Activated effector memory CD4-positive, alpha-beta T cell treated with Interleukin-2 at 50 U/mL for 16 hours (primary cell): ENCODE measurements at places on chromosomes 1 and 21.

- no peak for DNase-seq
These were observed 44.7 kb downstream of the PTGFRN start for GRCh38 chr1:116954440-116954839.

GRCh38 chr1:171716616-171717015 is 25.2 kb downstream of the VAMP4 start:
- no peak for DNase-seq

DNA sequence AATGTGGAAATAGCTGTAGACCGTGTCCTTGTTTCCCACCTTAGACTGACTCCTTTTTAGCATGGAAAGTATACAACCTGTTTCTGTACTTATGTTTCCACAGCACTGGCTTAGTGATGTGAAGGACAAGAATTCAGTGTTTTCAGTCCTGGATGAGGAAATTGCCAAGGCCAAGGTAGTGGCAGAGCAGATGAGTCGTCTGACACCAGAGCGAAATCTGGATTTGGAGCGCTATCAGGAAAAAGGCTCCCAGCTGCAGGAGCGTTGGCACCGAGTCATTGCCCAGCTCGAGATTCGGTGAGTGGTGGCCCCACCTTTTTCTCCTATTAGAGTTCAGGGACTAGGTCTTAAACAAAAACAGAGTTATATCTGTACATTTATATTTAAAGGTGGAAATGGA is 112.6 kb downstream of the MACF1 start:
- no peak for DNase-seq

DNA sequence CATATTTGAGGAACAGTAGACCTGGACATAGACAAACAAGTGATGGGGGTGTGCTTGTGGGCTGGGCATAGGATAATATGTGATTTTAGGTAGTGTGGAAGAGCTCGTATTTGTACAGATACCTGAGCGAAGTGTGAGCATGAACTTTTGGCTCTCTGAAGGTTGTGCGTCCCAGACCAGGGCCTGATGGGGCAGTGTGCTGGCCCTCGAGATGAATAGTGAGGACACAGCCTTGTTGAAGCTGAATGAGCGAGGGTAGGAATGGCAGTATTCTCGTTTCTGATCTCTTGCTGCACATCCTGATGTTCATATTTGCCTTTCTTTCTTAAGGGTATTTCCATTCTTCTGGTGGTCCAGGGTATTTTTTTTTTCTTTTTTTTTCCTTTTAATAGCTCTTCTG is 41.5 kb downstream of the USP25 start:
- DNase-seq: no peak

DNA sequence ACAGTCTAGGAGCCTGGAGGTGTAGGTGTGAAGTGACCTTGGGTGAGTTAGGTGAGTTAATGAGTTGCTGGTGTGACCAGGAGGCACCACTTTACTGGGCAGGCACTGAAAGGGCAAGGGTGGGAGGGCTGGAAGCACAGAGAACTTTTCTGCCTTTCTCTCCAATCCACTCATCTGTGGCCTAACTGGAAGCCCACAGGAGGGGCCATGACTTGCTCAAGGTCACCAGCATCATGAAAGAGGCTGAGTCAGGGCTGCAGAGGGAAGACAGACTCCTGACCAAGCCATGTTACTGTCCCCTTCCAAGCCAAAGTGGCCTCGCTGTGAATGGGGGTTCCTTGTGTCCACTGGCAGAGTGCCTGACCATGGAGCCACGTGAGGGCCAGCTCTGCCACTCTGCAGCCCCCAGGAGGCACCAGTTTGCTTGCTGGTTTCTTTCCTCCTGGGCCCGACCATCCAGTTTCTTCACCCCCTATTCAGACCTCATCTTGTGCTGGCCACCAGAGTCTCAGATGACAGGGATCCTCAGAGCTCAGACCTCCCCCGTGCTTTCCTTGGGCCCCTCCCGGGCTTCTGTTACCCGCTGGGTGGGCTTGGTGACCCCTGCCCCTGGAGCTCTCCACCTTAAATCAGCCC is 4.3 kb upstream of the BSND start:
- no peak for DNase-seq

DNA sequence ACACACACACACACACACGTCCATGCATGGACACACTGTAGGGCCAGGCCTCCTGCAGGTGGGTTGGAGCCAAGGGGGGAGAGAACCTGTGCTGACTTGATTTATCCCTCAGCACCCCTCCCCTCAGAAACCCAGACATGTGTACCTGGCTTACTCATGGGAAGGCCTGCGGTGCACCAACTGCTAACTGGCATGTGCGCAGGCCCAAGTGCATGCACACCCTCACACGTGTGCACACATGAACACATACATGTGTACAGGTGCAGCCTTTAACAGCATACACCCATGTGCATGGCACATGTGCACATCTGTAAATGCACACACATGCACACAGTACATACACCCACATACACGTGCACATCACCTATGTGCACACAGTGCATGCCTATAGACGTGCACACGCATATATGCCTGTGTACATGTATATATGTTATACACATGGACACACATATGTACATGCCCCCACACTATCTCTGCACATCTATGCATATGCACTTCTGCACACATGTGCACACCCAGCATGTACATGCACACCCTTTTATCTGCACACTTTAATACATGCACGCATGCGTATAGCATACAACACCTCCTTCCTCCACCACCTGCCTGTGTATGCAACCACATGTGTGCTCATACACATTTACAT is 67.5 kb downstream of the TRIM11 start:
- DNase-seq: no peak

DNA sequence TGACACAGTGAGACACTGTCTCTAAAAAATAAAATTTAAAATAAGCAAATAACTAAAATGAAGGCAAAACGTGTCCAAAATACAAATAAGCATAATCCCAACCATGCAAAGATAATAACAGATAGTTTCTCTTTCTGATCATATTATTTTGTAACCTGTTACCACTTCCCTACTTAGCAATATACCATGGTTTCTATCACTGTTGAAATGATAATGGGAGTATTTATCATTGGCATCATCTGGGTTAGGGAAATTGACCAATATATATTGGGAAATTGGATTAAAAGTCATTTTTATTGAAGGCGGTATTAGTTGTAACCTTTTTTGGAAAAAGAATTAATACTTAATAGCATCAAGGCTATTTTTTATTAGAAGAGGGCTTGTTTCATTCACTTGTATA is 47.0 kb downstream of the USP25 start:
- DNase-seq: no peak

DNA sequence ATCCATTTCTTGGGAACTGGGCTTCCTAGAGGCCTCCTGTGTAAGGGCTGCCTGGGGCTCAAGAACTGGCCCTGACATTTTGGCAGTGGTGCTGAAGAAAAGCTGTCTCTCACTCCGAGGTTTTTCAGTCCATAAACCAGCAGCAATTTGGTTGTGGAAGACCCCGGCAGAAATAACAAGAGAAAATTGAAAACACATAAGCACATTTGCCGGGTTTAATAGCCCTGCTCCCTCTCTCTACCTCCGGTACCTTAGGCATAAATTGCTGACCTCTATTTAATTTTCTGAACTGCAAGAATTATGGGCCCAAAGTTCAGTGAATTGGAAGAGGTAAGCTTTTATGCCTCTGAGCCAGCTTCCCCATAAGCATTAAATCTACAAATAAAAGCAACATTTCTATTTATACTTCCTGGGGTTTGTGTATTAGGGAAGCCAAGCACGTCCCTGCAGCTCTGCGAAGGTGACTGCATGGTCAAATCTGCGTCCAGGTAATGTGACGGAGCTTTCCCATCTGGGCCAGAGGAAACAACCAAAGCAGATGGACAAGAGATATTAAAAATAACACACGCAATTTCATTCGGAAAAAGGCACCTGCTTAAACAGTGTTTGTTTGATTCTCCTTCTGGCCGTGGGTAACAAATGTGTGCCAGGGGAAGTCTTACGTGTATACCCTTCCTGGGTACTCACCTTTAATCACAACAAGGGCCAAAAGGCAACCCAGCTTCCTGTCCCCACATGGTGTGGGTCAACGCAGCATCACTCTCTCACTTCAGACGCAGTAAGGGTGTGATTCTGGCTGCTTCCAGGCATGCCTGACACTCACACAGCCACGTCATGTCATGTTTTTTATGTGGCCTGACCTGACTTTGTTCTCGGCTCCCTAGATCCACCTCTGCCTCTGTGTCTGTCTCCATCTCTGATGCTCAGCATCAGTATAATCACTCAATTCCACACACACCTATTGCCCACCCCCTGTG is 69.2 kb downstream of the PAPPA2 start:
- DNase-seq: no peak

DNA sequence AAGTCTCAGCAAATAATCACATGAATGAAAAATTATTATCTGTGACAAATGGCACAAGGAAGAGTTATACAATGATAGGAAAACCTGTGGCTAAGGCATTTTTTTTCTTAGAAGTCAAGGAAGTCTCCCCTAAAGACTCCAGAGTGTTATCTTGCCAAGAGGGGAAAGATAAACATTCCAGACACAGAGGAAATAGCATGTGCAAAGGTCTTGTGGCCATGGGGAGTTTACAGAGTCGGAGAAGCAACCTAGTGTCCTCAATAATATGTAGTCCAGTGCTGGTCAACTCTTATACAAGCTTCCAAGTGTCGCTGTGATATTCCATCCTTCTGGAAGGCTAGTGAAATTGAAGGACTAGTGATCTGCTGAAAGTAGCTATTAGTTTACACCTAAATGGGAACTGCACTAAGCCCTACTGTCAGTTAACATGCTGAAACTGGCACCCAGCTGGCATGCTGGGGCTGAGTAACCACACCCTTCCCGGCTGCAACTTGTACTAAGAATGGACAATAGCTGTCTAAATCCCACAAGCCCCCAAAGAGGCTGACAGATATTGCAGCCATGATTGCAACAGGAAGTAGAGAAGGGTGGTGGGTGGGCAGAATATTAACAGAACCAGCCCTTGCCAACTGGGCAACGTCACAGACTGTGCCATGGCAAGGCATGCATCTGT is 11.5 kb upstream of the ATP1B1 start:
- no peak for DNase-seq

GRCh38 chr1:93779540-93780165 is 98.0 kb upstream of the BCAR3 start:
- DNase-seq: no peak

DNA sequence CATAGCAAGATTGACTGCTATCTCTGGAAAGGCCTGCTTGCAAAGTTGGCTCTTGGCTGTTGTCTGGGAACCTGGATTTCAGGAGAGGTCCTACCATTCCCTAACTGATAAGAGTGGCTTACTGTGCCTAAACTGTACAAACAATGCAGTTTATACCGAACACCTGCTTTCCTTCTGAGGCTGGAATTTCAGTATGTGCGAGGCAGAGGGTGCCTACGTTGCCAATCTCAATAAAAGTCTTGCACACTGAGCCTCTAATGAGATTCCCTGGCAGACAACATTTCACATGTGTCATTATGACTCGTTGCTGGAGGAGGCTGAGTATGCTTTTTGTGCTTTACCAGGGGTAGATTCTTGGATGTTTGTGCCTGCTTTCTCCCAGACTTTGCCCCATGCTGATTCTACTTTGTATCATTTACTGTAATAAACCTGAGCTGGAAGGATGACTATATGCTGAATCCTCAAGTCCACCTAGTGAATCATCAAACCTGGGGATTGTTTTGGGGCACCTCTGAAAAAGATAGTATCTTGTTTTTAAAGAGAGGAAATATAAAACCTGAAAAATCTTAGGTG is 58.9 kb upstream of the GNG4 start:
- DNase-seq: no peak

DNA sequence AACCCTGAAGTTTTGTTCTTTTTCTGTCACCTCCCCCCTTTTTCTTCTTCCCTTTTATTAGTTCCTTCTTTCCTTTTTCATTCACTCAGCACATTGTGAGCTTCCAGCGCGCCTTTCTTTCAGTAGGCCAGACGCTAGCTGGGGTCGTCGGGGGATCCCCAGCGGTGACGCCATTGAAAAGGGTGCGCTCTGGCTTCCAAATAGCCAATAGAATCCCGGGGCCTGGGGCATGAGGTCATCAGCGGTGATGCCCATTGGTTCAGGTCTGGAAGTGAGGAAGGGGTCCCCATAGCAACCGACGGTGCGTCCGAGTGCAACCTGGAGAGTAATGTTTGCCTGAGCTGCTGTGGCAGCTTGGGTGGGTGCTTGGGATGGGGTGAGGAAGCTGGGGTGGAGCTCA is 6.9 kb upstream of the EFNA3 start:
- DNase-seq: no peak

DNA sequence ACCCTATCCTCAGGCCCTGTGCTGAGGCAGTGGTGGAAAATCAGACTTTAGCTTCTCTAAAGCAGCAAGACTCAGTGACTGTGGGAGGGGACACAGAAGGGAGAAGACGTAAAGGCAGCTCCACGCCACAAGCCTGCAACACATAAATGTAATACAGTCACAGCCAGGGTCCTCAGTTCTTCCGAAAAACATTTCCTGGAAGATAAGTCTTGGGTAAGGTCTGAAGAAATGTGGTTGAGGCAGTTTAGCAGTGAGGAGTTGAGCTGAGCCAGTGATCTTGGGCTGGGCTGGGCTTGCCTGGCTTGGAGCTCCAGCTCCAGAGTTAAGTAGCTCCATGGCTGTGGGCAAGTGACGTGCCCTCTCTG is 127.8 kb upstream of the ADAR start:
- DNase-seq: no peak

DNA sequence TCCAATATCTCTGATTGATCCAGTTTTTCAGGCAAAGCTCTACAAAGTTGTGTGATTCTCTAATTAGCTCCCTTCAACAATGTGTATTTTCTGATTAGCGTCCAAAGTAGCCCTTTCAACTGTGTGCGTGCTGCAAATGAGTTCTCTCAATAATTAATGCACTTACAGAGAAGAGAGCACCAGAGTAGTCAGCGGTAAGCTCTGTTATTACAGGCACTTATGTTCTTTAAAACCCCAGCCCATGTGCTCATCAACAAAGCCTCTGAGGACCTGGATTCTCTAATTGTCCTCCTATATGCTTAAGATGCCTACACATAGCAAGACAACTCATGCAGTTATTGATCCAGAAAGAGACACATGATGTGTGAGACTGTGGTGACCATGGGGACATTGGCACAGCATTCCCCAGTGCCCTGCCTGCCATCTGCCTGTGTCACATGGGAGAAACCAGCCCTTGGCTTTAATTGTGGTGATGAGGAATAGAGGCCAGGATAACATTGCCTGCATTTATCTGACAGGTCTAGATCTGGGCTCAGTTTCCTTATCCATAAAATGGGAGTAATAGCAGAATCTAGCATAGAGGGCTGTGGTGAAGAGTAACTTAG is 151.7 kb downstream of the PCP4 start:
- DNase-seq: no peak

GRCh38 chr1:31657972-31658510 is 13.4 kb upstream of the PEF1 start:
- DNase-seq: no peak

DNA sequence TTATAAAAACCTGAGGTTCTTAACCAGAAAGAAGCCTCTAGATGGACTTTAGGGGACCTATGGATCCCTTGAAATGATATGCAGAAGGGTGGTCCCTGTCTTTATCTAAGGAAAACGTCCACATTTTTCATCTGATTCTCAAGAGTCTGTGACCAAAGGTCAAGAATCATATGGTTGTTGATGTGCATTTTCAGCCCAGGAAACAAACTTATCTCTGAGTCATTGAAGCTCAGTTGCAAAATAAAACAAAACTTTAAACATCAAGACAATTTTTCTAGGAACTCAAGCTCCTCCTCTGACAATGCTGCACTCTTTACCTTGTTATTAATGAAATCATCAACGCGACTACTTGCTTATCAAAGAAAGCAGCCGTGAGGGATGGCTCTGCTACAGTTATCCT is 83.3 kb downstream of the TIAM1 start:
- DNase-seq: no peak

- no peak for DNase-seq
These were observed 8.6 kb downstream of the ITGB2 start for GRCh38 chr21:44912158-44912473.
